Activated CD4-positive, alpha-beta memory T cell treated with anti-CD3 and anti-CD28 coated beads for 36 hours (primary cell): ENCODE measurements at places on chromosomes 4 and X. TPM values are rescaled to one million over a fixed set of nuclear protein-coding genes. Genes with fewer than 3 reads are reported as not detected.

DNA sequence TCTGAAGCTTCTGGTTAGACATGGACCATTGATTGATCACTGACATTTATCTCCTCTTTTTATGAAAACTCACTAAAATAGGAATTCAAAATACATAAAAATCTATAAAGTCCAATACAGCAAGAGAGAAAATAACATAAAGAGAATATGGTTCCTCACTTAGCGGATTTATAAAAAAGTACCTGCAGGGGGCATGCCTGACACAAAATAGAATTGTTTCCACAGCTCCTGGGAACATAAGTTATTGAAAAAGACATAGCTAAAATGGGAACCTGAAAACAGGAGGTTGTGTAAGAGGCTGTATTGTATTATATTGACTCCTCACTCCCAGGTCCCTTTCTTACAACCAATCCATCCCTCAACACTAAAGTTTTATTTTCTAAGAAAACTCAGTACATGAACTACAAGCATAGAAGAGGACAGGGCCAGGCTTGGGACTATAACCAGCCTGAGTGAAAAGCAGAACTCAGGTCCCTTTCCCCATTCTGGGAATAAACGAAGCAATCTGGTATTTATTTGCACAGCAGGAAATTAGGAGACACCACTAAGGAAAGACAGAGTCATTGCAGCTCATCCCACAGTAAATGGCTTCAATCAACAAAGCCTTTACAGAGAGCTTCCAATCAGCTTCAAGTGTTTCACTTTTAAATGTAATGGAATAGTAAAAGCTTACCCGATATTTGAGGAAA, 121.1 kb upstream of the NDST4 start:
- no peaks in the 10 kb centered on the region for H3K4me1 ChIP-seq
- H3K4me3 ChIP-seq = no peak overlapping the region
- no peaks in the 10 kb centered on the region for H3K36me3 ChIP-seq
- DNase-seq = no peak

DNA sequence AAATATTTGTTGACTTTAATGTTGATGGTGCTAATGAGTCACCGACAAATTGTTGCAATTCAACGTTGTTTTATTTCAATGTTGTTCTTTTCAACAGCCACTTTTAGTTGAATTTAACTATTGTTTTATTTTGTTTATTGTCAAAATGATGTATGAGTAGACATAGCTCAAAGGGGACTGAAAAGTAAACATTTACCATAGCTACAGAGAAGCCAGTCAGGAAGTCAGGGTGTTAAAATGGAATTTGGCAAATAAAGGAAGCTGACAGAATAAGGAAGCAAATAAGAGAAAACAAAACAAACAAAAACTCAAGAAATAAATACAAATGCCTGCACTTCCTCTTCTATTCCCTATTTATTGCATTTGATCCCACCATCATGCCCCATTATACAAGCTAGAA, 648.4 kb upstream of the HTR2C start:
- H3K36me3 ChIP-seq = no peaks in the 10 kb centered on the region
- no peak overlapping the region for H3K27ac ChIP-seq
- H3K27me3 ChIP-seq = no peaks in the 10 kb centered on the region

- no peak overlapping the region for H3K4me3 ChIP-seq
- no peaks in the 10 kb centered on the region for H3K36me3 ChIP-seq
- no peaks in the 10 kb centered on the region for H3K4me1 ChIP-seq
These were observed 161.5 kb downstream of the CPE start for GRCh38 chr4:165540206-165540830.

- no peak for DNase-seq
- no peak overlapping the region for H3K27ac ChIP-seq
- peaks cover 3% of the 10 kb centered on the region for H3K27me3 ChIP-seq
- H3K4me1 ChIP-seq = no peaks in the 10 kb centered on the region
- no peaks in the 10 kb centered on the region for H3K36me3 ChIP-seq
These were observed 237.4 kb downstream of the STIM2 start for GRCh38 chr4:27098034-27098433.

GRCh38 chr4:15005474-15006115, 3.3 kb downstream of the CPEB2 start:
- peak overlapping the region; percentile 87 for H3K27ac ChIP-seq
- no peak for DNase-seq
- H3K27me3 ChIP-seq = no peaks in the 10 kb centered on the region
- peaks cover 13% of the 10 kb centered on the region for H3K36me3 ChIP-seq
- H3K4me3 ChIP-seq = peak overlapping the region; percentile 90

DNA sequence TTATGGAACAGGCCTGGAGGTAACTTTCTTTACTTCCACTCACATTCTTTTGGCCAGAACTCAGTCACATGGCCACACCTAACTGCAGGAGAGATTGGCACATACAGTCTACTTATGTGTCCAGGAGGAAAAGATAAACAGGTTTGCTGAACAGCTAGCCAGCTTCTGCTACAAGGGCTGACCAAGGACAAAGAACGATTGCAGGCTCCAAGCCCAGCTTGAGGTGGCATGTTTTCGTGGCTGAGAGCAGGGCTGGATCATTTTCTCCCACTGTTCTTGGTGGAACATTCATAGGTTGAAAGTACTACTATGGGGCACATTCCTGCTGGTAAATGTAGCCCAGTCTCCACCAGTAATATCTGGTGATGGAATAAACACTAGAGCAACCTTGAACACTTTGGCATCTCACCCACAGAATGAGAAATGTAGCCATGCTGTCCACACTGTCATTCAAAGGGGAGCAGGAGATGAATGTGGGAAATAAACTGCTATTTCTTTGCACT, 28.2 kb downstream of the NHS start:
- H3K27ac ChIP-seq = no peak overlapping the region
- H3K4me3 ChIP-seq = no peak overlapping the region
- no peaks in the 10 kb centered on the region for H3K27me3 ChIP-seq
- no peak for DNase-seq

- no peaks in the 10 kb centered on the region for H3K36me3 ChIP-seq
- no peak overlapping the region for H3K4me3 ChIP-seq
- no peak overlapping the region for H3K27ac ChIP-seq
These were observed 105.8 kb upstream of the EGFL6 start for GRCh38 chrX:13463608-13464007.

DNA sequence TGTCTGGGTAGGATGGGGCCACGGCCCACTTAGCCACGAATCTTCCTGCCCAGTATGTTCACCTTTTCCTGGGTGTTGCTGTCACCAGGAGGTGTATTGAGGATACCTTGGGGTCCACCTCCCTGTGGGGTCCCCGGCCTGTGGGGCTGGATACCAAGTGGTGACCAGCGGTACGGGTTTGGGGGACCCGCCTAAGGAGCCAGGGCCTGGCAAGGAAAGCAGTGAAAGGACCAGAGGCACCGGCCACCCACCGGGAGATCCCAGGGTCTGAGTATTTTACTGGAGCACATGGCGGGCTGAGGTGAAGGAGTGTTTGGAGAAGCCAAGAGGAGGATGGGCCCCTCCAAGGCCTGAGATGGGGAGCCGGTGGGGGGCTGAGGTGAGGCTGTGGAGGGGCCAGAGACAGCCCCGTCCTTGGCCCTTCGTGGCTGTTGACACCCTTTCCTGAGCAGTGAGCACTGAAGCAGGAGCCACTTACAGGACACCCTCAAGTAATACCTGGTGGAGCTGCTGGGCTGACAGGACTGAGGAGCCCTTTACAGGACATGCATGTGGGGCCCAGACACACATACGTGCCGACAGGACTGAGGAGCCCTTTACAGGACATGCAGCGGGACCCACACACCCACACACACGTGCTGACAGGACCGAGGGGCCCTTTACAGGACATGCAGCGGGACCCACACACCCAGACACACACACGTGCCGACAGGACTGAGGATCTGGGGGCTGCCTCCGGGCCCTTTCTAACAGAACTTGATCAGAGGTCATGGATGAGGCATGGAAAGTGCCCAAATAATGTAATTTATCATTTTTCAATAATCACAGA, 38.4 kb downstream of the TMEM271 start:
- no peak for DNase-seq
- H3K27me3 ChIP-seq = no peaks in the 10 kb centered on the region
- H3K4me1 ChIP-seq = no peaks in the 10 kb centered on the region
- H3K27ac ChIP-seq = no peak overlapping the region
- peaks cover 48% of the 10 kb centered on the region for H3K36me3 ChIP-seq
- H3K4me3 ChIP-seq = no peak overlapping the region

- no peak for DNase-seq
- no peak overlapping the region for H3K27ac ChIP-seq
- H3K36me3 ChIP-seq = no peaks in the 10 kb centered on the region
- no peak overlapping the region for H3K4me3 ChIP-seq
- H3K27me3 ChIP-seq = no peaks in the 10 kb centered on the region
These were observed 150.0 kb upstream of the PSAPL1 start for GRCh38 chr4:7584606-7585159.

DNA sequence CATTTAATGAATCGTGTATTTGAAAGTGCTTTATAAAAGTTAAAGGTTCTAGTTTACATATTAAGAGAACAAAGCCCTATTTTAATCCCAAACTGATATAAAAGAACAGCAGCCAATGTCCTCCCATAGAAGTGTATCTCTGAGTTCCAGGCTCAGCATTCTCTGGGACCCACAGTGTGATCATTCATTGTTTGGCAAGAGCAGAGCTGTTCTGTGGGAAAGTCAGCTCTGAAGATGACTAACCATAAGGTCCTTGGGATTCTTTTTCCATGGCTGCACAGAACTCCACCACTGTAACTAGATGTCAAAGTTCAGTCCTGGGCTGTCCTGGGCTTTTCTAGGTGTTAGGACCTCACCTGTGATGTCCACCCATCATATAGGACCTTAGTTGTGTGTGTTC, 157.0 kb upstream of the TLL1 start:
- DNase-seq = no peak
- no peaks in the 10 kb centered on the region for H3K27me3 ChIP-seq
- no peak overlapping the region for H3K27ac ChIP-seq

- no peaks in the 10 kb centered on the region for H3K4me1 ChIP-seq
- no peak for DNase-seq
- peaks cover 4% of the 10 kb centered on the region for H3K36me3 ChIP-seq
These were observed 69.8 kb downstream of the GPAT3 start for GRCh38 chr4:83605744-83606172.

- no peak overlapping the region for H3K4me3 ChIP-seq
- peaks cover 2% of the 10 kb centered on the region for H3K27me3 ChIP-seq
- DNase-seq = no peak
- H3K36me3 ChIP-seq = no peaks in the 10 kb centered on the region
- no peak overlapping the region for H3K27ac ChIP-seq
- no peaks in the 10 kb centered on the region for H3K4me1 ChIP-seq
These were observed 3.5 kb upstream of the FGFR3 start for GRCh38 chr4:1789552-1789951.

DNA sequence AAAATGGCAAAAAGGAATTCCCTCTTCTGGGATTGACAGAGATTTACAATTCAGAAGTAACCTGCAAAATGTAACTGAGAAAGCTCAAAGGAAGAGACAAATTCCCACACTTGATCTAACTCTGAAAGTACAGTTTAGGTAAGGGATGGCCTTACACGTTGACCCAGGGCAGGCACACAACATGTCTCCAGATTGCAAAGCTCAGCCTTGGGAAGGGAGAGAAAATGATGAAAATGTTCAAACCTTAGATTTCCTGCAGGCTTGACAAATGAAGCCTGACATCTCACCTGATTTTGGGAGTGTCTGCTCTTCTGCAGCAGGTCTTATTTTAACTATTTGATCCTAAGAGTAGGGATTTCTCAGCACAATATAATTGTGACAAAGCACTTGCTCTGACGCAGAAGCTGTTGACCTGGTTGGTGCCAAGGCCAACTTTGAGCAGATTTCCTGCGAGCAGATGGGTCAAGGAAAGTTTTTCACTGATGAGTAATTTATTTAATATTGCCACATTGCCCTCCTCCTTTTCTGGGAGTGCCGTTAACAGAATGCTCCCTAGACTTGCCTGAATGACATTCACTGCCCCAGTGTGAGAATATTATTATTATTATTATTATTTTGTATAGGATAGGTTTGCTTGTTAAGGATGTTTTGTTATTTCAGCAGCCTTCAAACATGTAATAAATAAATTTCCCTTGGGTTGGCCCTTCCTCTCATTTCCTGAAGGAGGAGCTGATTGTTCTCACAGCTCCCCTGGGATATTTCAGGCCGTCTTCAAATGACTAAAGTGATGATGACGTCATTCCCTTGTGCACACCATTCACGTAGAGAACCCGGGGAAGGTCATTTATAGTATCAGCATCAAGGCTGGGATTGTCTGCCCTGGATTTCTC, 157.1 kb downstream of the VEGFC start:
- H3K27me3 ChIP-seq = no peaks in the 10 kb centered on the region
- DNase-seq = no peak
- H3K36me3 ChIP-seq = no peaks in the 10 kb centered on the region
- H3K4me3 ChIP-seq = no peak overlapping the region
- H3K4me1 ChIP-seq = no peaks in the 10 kb centered on the region
- H3K27ac ChIP-seq = no peak overlapping the region

DNA sequence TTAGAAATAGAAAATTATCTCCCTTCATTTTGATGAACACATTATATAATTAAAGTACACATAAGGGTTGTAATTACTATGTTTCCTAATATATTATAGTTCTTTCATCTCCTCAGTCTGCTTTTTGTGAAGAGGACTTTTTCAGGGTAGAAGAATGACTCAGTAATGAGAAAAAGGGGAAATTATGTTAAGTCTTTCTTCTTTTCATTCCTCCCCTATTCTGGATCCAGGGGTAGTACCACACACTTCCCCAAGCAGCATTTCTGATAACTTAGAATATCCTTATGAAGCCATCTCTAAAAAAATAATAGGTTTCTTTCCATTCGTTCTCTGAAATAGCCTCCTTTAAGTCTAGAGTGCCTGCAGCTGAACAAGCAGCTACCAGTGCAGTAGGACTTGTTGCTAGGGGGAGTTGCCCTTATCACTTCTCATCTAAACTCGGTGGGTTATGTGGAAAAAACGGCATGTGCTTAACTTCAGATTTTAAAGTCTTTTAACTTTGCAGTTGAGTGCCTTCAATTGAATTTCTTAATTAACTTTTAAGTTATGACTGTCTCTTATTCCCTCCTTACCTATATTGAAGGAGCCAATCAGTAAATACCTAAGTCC, 184.8 kb downstream of the ARHGAP24 start:
- H3K27ac ChIP-seq = no peak overlapping the region
- no peaks in the 10 kb centered on the region for H3K36me3 ChIP-seq
- H3K4me1 ChIP-seq = no peaks in the 10 kb centered on the region
- H3K27me3 ChIP-seq = no peaks in the 10 kb centered on the region
- DNase-seq = no peak

DNA sequence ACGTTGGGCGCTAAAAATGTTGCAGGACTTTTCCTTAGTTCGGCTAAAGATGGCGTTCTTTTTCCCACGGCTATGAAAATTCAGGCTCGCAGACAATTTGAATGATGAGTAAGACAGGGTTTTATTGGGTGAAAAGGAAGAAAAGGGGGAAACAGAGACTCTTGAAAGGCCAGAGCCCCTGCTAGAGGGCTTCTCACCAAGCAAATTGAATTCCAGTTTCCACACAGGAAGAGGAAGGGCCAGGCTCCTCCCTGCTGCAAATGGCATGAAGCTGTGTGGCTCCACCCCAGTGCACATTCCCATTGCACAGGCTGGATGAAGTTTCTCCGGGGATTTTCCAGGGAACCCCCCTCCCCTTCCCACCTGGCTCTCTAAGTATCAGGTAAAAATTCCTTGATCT, 210.9 kb downstream of the KLHL4 start:
- H3K4me1 ChIP-seq = no peaks in the 10 kb centered on the region
- no peak overlapping the region for H3K27ac ChIP-seq
- no peaks in the 10 kb centered on the region for H3K36me3 ChIP-seq
- H3K27me3 ChIP-seq = no peaks in the 10 kb centered on the region
- no peak for DNase-seq
- no peak overlapping the region for H3K4me3 ChIP-seq

The SCRG1 gene
- total RNA-seq = not detected

The ARHGEF6 gene
- total RNA-seq = 52.7 TPM

The SLC25A43 gene
- total RNA-seq = 6.0 TPM

The GAK gene
- 97.0 TPM for total RNA-seq

The TMEM156 gene
- 28.0 TPM for total RNA-seq

The MAGEA9B gene
- total RNA-seq = not detected

The GRK4 gene
- 3.0 TPM for total RNA-seq

The JCHAIN gene
- total RNA-seq = not detected

The SLC34A2 gene
- total RNA-seq = not detected
